ENCODE measurements at places on chromosomes 13 and 19.
A peak's percentile ranks its signal among the peaks of the same experiment; 100 is the strongest.

DNA sequence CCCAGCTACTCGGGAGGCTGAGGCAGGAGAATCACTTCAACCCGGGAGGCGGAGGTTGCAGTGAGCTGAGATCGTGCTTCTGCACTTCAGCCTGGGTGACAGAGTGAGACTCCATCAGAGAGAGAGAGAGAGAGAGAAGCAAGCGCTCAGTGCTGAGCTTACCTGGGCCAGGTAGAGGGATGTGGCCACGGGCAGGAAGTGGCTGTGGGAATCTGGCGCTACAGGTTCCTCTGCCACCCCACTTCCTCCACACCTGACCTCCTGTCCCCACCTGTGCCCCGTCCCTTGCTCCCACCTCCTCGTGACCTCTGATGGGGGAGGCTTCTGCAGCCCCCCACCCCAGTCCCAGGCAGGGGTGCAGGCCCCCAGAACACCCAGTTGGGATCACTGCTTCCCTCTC lies 1.0 kb upstream of the NCCRP1 start:
- no peak for DNase-seq

- no peak for DNase-seq
Observed at GRCh38 chr13:51311231-51311630, 28.3 kb upstream of the SERPINE3 start.

GRCh38 chr13:73081256-73081915 lies 22.6 kb downstream of the KLF5 start:
- no peak for DNase-seq

GRCh38 chr13:24861617-24862362 lies 97.8 kb downstream of the RNF17 start:
- no peak for DNase-seq

GRCh38 chr19:39710333-39710890 lies 6.1 kb downstream of the LGALS14 start:
- DNase-seq = no peak

DNA sequence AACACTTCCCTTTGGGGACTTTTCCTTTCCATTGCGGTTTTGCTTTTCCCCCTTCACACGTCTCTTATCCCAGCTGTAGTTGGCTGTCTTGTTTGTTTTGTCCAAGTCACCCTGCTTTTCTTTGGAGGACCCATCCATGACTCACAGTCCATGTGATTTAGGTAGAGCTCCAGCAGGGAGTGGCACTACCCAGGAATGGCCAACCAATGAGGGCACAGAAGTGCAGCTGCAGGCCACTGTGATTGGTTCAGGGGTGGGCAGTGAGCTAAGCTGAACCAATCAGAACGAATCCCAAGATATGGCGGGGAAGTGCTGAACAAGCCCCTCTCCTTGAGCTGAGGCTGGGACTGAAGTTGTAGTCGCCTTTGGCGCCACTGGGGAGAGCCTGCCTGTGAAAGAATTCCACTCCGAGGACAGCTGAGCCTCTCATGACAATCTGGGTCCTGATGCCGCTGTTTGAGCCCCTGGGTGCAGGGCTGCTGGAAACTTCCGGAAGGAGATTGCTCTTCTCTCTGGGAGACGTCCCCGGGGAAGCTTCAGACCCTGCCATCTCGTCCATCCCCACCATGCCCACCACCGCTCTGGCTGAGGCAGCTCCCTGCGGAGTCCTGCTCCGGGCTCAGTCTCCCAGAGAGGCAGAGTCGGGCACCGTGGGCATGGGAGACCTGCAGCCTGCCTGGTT lies 62.9 kb upstream of the URI1 start:
- DNase-seq = no peak

DNA sequence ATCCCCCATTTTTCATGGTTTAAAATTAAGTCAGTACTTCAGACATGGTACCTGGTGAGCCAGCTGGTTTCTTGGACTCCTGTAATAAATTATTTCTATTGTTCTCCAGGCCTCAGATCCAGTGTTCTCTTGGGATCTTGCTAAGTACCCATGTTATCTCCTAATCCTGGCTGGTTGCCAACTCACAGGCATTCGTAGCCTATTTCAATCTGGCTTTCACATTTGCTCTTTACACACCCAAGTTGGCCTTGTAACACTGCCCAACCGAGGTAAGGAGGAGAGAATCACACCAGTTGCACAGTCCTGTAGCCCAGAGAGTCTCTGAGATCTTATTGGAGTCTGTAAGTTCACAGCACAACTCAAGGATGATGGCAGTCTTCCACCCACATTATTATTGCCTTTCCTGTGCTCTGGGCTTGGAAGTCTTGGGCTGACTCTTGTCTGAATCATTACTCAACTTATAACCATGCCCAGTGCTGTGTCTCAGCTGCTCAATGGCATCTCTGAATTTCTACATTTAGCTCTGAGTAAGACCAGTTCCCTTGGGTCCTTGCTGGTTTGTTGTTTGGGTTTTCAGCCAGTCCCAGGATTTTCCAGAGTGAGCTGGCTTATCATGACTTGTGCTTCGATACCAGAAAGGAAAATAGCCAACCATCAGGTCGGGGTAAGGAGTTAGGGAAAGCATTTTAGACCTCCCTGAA lies 76.6 kb upstream of the KLF12 start:
- no peak for DNase-seq

DNA sequence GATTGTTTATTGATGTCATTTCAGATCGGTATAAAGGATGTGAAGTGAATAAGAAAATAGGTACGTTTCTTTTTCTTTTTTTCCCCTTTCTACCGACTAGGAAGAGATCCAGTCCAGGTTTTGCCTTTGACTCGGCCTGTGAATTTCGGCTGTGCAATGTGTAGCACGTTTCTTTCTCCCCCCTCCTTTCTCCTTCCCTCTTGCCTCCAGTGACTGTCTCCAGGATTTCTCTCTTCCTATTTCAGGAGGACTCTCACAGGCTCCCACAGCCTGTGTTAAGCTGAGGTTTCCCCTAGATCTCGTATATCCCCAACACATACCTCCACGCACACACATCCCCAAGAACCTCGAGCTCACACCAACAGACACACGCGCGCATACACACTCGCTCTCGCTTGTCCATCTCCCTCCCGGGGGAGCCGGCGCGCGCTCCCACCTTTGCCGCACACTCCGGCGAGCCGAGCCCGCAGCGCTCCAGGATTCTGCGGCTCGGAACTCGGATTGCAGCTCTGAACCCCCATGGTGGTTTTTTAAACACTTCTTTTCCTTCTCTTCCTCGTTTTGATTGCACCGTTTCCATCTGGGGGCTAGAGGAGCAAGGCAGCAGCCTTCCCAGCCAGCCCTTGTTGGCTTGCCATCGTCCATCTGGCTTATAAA lies at the start of gene GPC6:
TSS of gene GPC6 (plus strand) at position 185 of the 657 bp plus-strand sequence.
- no peak for DNase-seq

DNA sequence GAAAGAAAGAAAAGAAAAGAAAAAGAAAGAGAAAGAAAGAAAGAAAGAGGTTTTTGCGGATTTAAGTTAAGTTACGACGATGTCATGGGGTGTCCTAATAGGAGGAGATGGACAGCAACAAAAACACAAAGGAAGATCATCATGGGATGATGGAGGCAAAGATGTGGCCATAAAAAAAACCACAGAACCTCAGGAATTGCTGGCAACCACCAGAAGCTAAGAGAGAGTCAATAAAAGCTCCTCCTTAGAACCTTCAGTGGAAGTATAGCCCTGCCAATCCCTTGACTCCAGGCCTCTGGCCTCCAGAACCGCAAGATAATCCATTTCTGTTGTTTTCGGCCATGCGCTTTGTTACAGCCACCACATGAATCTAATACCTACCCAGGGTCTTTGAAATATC lies 11.5 kb downstream of the PLEKHA4 start:
- DNase-seq = no peak

DNA sequence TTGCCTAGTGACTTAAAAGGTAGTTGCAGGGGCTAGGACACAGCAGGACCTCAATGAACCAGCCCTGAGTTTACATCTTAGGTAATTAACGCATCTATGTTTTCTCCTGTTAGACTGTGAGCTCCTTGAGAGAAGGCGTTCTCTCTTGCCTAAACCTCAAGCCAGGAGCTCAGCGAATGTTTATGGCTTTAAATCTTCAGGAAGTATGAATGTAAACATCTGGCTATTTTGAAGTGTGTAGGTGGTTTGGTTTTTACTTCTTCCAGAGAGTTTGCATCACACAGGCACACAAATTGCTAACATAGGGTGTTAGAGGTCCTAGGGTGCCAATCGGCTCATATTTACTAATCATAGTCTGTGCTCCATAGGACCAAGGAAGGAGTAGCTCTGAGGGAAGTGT lies 387.7 kb upstream of the ZNF507 start:
- no peak for DNase-seq

GRCh38 chr13:67619995-67620380 lies 389.9 kb upstream of the PCDH9 start:
- DNase-seq = no peak

DNA sequence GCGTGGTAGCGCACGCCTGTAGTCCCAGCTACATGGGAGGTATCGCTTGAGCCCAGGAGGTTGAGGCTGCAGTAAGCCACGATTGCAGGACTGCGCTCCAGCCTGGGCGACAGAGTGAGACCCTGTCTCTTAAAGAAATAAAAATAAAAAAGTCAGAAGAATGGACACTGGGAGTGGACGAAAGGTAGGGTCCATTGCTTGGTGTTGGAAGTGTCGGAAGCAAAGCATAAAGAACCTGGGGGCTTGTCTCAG lies 392 bp upstream of the ARHGAP33 start:
- DNase-seq = no peak

DNA sequence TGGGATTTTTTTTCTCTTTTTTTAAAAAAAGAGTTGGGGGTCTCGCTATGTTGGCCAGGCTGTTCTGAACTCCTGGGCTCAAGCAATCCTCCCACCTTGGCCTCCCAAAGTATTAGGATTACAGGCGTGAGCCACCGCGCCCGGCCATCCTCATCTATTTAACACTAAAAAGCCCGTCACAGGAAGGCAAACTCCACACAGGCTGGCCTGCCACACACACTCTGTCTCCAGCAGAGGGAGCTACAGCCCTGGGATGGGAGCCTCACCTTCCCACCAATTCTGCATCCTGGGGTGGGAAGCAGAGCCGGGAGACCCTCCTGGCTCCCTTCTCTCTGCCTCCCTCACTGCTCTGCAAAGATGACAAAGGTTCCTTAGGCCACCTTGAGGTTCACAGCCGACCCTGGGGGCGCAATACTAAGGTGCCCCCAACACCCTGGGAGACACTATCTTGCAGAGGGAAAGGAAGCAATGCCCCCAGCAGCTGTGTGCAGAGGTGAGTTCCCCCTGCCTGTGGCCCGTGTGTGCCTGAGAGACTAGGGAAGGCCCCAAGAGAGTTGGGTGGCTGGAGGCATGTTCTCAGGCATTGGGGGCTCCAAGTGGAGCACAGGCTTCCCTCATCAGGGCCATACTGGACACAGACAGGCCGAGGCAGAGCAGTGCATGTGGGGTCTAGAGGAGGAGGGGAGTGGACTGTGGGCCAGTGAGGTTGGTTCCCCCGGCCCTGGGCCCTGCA lies 27.4 kb upstream of the TIMM44 start:
- no peak for DNase-seq

GRCh38 chr19:31317570-31317969 lies 31.7 kb downstream of the TSHZ3 start:
- no peak for DNase-seq

GRCh38 chr19:39671739-39672363 lies 16.1 kb downstream of the LGALS16 start:
- DNase-seq = no peak

DNA sequence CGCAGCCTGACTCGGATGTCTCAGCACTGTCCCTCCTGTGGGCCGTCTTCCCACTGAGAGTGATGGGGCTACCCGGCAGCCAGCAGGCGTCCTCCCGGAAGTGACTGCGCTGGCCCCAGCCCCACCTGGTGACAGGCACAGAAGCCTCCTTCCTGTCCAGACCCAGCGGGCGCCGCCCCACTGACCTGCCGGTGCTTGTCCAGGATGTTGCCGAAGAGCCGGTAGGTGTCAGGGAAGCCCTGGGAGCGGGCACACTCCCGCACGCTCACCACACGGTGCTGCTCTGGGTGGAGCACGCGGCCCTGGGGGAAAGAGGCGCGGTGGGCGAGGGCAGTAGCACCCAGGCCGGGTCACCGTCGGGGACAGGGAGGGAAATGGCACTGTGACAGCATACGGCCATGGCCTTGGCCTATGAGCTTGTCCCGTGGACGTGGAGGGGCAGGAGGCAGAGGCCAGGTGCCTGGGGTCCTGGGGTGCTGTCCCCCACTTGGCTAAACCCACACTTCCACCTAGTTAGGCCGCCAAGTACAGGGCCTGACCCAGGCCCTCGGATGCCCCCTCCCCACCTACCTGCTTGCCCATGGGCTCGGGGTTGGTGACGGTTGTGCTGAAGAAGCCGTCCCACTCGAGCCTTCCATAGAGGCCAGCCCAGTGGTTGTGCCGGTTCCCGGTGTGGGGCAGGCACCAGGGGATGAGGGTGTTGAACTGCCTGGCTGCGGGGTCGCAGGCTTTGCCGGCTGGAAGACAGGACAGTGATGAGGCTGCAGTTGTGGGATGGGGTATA lies 16.0 kb upstream of the EIF3G start:
- no peak for DNase-seq

GRCh38 chr19:5170329-5170745 lies 170.3 kb downstream of the PTPRS start:
- peak; percentile 16 for DNase-seq

DNA sequence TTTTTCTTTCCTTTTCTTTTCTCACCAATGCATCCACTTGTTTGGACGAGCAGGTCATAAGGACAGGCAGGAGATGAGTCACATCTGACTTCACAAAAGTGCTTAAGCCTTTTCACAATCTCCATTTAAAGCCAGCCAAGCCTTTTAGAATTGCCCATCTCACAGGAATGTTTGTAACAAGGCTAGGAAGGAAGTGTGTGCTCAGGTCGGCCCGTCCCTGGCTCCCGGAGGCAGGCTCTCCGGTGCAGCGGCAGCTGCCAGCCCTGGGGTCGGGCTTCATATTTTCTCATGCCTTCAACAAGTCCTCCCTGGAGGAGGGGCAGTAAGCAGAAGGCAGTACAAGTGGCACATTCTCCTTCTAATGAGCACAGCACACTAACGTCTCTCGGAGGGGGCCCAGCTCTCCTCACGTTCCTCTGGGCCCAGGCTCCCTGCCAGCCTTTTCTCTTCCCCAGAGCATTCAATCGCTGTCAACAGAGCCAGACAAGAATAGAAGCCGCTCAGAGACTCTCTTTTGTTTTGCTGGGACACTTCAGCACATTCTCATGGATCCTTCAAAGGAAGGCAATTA lies 180.5 kb downstream of the COL4A1 start:
- DNase-seq = no peak

GRCh38 chr13:89097994-89098393 lies 1426.8 kb downstream of the SLITRK5 start:
- no peak for DNase-seq

DNA sequence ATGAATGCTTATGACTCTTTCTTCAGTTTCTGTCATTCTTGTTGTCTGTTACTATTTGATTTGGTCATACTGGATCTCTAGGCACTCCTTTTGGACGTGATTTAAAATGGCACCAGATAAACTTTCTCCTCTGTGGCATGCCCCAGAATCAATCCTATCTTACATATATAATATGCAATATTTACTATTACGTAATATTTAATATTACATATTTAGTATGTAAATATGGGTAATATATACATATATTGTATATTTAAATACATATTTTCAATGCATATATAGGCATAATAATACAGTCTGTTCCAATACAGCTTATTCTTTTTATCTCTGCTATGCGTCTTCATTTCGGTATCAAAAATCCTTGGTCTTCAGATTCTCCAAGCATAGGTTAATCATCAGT lies 104.4 kb upstream of the PRR20A start:
- no peak for DNase-seq
